ENCODE measurements at places on chromosomes 7 and 10.

GRCh38 chr10:109995595-109995994 lies 12.2 kb upstream of the ADD3 start:
- no peak for DNase-seq

- DNase-seq = no peak
These were observed 273.3 kb downstream of the PTEN start for GRCh38 chr10:88136712-88137111.

- DNase-seq = no peak
These were observed 53.8 kb downstream of the ABCA13 start for GRCh38 chr7:48225101-48225500.

DNA sequence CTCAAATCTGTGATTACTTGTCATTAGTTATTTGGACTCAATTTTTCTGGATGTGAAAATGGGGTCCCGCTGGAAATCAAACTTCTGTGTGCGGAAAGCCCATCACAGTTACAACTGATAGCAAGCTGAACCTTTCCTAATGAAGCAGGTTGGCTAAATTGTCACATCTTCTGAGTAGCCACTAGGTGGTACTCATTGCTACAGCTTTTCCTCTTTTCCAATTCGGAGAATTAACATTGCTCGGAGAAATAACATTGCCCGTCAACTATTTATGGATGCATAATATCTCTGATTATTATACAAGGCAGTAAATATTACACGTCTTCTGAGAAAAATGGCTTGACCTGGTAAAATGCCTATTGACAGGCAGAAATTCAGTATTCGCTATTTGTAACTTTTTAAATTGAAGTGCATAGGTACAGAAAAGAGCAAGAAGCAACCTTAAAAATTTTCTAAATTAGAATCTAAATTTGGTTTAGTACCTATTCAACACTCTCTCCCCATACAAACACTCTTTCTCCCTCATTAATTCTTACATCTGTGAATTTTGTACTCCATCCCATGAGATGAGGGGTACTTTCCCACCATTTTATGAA lies 17.3 kb upstream of the BLOC1S2 start:
- no peak for DNase-seq

GRCh38 chr7:142523821-142524460 lies 225.3 kb upstream of the PRSS1 start:
- no peak for DNase-seq

DNA sequence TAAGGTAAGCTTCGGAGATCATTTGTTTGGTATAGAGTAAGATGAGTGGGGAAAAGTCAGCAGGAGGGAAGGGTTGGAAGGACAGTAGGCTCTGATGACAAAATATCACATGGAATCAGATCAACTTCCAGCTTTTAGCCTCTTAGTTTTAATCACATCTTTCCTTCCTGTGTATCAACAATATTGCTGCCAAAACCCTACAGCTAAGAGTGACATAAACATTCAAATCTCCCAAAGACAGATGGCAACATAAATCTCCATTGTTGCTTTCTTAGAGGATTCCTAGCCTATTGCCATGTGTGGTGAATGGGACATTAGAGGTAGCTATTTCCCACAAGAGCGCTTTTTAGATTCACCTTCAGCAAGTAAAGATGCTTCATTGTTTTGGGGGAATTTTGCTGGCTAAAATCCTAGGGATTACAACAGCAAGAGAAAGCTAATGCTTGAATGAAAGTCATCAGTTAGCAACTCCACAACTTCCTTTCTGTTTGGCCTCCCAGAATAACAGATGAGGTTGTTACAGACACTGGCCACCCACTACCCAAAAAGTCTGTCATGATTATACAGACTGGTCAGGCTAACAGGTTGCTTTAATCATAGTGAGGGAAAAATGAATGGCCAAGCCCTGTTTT lies 35.2 kb upstream of the FZD1 start:
- DNase-seq = no peak

DNA sequence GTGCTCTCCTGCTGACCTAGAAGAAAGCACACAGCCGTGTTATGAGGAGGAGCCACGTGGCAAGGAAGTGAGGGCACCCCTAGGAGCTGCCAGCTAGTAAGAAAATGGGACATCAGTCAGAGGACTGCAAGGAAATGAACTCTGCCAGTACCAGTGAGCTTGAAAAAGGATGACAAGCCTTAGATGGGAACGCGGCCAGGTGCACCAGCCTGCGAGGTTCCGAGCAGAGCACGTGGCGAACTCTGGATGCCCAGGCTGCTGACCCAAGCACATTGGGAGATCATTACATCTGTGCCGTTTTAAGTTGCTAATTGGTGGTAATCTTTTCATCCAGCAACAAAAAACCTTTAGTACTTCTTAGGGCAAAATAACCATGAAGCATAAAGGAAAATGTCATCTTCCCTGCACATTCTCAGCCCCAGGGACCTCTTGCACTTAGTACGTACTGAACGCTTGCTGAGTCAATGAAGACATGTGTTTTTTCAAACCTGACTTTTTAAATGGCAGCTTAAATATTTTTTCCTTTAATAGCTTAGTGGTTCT lies 69.4 kb downstream of the AMZ1 start:
- no peak for DNase-seq

DNA sequence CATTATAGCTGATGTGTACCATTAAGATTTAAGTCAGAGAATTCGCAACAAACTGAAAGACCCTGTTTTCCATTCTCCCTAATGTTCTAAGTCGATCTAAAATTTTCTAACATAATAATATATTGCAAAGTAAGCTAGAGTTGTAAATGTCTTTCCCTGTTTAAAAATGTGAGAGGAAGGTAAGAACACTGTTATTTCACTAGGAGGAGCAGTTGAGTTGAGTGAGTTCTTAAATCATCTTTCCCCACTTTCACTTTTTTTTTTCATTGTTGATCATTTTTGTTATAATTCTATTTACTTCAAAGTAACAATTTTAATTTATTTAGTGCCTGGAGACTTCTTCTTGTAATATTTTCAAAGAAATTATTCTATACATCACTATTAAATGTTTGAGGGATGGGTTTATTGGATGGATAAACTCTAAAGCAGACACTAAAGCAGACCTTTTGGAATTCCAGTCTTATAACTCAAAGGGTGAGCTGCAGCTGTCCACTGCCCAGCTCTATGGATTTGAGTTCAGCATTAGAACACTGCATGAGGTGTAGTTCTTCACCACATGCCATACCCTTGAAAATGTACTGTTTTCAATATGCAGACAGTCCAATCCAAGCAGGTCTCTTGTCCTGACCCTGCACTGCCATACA lies 181.3 kb upstream of the FZD1 start:
- DNase-seq = no peak

DNA sequence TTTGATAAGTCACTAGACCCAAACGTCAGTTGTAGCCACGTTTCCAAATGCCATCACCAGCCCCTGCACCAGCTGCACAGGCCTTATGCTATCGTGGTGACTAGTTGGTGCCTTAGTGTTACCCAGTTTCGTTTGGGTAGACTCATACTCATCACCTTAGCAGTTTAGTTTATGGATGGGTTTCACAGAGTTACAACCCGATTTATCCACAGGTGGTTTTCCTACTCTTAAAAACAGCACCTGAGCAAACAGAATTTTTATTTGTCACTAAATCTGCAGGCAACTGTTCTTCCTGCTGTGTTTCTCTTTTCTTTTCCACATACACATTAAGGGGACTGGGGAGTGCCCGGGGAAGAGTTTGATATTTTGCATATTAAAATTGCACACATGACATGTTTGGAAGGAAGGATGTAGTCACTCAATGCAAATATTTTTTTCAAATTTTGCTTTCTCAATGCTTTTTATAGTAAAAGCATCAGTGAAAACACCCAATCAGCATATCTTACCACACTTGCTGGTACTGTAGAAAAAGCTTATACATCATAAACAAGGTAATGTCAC lies 41.6 kb downstream of the PDSS1 start:
- DNase-seq = no peak

DNA sequence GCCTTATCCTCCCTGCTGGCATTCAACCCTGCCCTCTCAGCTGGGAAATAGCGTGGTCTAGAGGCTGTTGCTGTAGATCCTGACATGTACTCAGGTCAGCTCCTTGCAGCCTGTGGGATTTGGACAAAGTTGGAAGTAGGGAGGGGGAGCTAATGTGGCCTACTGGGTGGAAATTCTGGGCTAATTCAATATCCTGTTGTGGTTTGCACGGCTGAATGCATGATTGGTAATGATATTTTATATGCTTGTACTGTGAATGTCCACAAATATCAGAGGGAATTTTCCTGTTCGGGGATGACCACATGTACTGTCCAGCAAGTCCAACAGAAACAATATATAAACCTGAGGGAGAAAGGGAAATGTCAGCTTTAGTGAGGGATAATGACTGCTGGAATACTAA lies 22.1 kb upstream of the NPVF start:
- DNase-seq = no peak

GRCh38 chr7:122438492-122438891 lies 133.9 kb upstream of the FEZF1 start:
- DNase-seq = no peak

DNA sequence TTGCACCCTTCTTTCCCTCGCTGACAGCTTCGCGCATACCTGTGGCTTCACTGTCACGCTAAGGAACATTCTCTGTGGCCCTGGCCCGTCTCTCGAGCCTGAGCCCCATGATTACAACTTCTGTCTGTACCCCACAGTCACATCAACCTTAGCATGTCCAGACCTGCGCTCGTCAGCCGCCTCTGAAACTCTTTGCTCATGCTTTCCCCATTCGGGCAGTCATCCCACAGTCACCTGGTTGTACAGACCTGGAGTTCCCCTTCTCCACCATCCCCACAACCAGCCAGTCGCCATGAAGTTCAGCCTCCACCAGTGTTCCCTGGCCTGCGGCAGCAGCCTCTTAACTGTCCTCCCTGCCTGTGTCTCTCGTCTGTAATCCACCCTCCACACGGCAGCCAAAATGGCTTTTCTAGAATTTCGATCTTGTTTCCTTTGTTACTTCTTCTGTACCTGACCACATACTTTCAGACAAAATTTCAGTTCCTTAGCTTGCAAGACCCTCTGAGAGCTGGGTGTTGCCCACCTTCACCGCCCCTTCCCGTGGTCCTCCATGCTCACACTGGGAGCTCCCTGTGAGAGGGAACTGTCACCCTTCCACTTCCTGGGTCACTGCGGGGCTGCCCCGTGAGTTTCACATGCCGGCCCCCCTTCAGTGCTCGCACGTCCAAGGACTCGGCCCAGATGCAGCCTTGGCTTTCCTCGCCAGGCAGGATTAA lies 229.2 kb downstream of the CELF2 start:
- DNase-seq = peak; percentile 23

- no peak for DNase-seq
These were observed 85.9 kb upstream of the GATA3 start for GRCh38 chr10:7968510-7969112.

DNA sequence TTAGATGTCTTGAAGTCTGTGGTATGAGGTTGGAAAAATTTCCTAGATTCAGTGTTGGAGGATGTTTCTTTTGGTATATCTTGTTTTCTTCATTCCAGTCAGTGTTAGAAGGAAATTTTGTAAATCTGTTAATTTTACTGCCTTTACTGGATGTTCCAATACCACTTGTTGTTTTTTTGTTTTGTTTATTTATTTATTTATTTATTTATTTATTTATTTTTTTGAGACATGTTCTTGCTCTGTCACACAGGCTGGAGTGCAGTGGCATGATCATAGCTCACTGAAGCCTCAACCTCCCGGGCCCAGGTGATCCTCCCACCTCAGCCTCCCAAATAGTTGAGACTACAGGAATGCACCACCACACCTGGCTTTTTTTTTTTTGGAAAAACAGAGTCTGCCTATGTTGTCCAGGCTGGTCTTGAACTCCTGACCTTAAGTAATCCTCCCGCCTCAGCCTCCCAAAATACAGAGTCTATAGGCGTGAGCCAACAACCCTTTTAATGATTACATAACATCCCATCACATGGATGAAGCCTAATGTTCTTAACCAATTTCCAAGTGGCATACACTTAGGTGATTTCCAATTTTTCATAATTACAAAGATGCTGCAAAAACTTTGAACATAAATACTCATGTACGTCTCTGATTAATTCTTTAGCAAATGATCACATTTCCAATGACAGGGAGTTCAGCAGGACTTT lies 52.8 kb upstream of the WAC start:
- no peak for DNase-seq

DNA sequence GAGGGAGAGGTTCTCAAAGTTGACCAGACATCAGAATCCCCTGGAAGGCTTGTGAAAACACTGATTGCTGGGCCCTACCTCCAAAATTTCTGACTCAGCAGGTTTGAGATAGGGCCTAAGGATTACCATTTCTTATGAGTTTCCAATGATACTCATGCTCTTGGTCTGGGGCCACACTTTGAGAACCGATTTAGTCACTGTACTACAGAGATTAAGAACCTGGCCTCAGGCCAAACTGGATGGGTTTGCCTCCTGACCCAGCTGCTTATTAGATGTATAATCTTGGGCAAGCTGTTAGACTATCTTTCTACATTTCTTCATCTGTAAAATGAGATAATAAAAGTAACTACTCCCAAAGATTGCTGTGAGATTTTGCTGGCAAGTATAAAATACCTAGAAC lies 77.1 kb upstream of the SCIN start:
- DNase-seq = no peak

GRCh38 chr7:2824678-2825461 lies 19.2 kb downstream of the GNA12 start:
- no peak for DNase-seq

- DNase-seq = no peak
These were observed 252.4 kb upstream of the GHITM start for GRCh38 chr10:83886871-83887270.

DNA sequence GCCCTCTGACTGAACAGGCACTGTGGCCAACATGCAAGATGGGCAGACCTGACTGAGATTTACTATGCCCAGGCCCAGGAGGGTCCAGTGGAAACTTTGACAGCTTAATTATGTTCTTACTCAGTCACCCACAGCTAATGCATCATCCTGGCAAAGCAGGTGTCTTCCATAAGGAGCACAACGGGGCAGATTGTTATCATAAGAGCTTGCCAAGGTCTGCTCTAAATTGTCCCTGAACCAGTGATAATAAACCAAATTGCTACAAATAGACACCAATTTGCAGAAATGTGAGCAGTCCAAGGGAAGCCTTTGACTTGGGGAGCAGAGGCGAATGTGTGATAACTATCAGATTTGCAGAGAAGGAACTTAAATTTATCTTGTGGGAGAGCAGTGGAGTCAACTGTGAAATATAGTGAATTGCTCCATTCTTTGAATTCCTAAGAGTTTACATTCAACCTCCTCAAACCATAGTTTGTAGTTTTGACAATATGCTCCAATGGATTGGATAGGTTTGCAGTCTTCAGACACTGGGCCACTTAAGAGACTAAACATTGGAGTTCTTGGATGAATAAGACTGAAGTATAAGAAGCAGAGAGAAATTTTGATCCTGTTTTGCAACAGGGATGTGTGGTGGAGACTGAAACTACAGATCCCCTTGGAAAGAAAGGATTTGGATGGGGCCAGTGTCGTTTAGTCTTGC lies 494.7 kb downstream of the CCSER2 start:
- no peak for DNase-seq

GRCh38 chr7:57384380-57384779 lies 65.6 kb upstream of the ZNF716 start:
- DNase-seq = no peak

All from CD8-positive, alpha-beta memory T cell (primary cell).